ENCODE measurements at places on chromosomes 2 and 18.

GRCh38 chr2:215027779-215028178 lies 110.6 kb downstream of the ABCA12 start:
- no peak for DNase-seq

DNA sequence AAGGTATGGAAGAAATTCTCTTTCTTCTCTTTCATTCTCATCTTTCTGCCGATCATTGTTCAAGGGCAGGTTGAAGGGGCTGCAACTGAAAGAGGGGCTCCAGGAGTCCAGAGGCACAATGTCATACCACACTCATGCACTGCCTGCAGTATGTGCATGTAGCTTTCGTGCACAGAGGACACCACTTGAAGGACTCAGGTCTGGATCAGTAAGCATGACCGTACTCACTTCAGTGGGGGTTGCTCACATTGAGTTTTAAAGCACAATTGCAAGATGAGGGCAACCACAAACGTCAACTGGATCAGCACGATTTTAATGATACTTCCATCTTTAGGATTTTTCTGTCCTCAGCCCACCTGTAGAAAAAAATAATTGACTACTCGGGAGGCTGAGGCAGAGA lies 84.6 kb downstream of the SP3 start:
- DNase-seq: no peak

- DNase-seq: no peak
Observed at GRCh38 chr2:156784020-156784701, 348.0 kb downstream of the GPD2 start.

DNA sequence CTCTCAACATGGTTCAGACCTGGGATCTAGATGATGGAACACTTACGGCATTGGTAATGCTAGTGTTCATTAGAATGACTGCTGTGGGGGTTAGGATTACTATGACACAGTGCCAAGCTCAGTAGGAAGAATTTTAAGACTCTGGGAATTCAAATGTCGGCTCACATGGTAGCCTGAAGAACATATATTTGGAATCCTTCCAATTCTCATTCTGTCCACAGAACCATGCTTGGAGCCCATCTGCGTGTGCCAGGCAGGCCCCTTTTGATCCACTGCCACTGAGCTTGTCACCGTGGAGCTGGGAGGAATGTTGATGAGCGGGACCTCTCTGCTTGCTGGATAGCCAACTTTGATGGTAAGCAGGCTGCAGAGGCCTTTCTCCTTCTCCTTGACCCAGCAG lies 322.0 kb upstream of the SOX11 start:
- DNase-seq: no peak

GRCh38 chr2:30772021-30772705 lies 35.1 kb downstream of the CAPN13 start:
- DNase-seq: no peak

GRCh38 chr2:219286436-219287115 lies 7.4 kb downstream of the DNAJB2 start:
- DNase-seq: no peak

DNA sequence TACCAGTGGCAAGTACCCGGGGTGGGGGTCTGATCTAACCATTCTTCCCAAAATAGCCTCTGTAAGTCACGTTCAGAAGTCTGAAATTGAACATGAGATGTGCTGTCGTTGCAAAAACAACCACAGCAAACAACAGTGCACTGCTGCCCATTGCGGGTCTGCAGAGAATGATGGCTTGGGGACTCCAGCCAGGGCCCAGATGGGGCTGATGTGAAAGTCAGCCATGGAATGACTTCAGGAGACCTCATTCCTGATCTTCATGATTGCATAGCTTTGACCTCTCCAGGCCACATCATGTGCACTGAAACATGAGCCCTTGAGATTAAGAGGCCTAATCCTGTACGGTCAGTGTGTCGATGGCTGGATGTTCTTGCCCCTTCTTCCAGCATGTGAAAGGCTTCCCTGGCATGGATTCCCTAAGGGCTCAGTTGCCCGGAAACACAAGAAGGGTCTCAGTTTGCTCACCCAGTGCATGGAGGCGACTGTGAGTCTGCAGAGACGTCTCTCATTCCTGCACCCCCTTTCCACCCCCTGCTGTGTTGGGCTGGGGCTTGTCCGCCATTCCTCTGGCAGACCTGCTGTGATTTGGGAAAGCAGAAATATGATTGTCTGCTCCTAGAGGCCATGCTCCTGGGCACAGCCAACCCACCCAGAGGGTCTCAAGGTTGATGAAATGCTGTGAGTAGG lies 191.6 kb downstream of the SEPTIN10 start:
- no peak for DNase-seq

GRCh38 chr18:40056079-40056692 lies 1898.8 kb upstream of the PIK3C3 start:
- no peak for DNase-seq

DNA sequence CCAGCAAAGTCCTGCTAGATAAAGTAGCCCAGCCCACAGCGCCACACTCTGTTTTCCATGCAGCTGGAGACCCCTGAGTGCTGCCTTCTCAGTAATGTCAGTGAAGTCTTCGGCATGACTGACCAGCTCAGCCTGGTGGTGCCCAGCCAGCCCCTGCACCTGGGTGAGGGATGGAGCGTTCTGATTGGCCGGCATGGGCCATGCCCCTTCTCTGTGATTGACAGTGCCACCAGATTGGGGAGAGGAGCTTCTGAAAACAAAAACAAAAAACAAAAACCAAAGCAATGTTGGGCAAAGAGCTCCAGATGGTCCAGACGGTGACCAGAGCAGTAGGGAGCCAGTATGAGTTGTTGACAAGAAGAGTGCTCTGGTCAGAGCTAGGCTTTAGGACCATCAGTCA lies 122.6 kb downstream of the DYSF start:
- no peak for DNase-seq

- no peak for DNase-seq
Observed at GRCh38 chr2:166361351-166362153, 14.2 kb downstream of the SCN9A start.

DNA sequence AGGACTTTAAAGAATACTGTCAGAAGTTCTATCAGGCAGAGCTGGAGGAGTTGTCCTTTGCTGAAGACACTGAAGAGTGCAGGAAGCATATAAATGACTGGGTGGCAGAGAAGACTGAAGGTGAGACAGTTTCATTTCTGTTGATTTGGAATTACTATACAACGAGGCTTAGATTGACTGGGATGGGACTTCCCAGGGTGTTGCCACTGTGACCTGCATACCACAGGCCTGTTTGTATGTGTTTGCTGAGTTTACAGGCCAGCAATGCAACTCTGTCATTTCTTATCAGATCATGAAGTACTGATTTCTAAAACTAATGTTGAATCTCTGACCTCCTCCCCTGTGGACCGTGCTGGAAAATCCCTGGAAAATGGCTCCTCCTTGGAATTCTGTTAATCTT lies 11.8 kb downstream of the SERPINB8 start:
- DNase-seq: no peak

- peak; percentile 75 for DNase-seq
Observed at GRCh38 chr2:37827911-37828511, 97.1 kb upstream of the RMDN2 start.

- no peak for DNase-seq
Observed at GRCh38 chr2:191037351-191037750, 23.4 kb upstream of the STAT1 start.

DNA sequence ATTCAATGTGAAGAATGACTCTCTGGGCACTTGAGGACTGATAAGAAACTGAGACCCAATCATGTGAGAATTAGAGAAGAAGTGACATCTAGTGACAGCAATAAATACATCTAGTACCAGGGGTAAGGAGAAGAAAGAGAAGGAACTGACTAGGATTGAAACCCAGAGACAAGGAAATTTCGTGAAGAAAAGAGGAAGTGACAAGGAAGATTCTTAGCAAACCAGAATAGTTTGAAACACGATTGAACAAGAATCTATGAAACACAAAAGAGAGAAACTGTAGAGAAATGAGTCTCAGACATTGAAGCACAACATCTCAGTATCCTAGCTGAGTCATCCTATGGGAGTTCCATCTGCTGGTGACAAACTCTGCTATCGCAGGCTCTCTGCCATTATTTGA lies 571.9 kb upstream of the PKDCC start:
- DNase-seq: no peak

DNA sequence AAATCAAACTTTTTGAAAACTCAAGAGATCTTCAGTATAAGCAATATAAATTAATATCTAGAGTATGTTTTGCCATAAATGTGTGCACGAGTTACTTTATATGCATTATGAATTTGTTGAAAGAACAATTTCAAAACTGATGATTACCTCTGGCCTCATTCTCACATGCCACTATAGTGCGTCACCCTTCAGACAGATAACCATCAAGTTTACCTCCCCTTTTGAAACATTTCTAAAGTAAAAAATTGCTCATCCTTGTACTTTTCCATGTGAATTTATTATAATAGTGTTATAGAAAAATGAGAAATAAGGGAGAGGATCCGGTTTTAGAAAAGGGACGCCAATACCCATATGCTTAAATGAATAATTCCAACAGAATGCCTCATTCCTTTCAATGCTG lies 38.3 kb downstream of the ZEB2 start:
- DNase-seq: no peak

- DNase-seq: no peak
Observed at GRCh38 chr2:17263570-17263968, 254.7 kb downstream of the RAD51AP2 start.

- DNase-seq: no peak
Observed at GRCh38 chr2:110157153-110157793, 41.7 kb upstream of the MALL start.

- DNase-seq: no peak
Observed at GRCh38 chr18:10475654-10476291, 21.3 kb downstream of the APCDD1 start.

DNA sequence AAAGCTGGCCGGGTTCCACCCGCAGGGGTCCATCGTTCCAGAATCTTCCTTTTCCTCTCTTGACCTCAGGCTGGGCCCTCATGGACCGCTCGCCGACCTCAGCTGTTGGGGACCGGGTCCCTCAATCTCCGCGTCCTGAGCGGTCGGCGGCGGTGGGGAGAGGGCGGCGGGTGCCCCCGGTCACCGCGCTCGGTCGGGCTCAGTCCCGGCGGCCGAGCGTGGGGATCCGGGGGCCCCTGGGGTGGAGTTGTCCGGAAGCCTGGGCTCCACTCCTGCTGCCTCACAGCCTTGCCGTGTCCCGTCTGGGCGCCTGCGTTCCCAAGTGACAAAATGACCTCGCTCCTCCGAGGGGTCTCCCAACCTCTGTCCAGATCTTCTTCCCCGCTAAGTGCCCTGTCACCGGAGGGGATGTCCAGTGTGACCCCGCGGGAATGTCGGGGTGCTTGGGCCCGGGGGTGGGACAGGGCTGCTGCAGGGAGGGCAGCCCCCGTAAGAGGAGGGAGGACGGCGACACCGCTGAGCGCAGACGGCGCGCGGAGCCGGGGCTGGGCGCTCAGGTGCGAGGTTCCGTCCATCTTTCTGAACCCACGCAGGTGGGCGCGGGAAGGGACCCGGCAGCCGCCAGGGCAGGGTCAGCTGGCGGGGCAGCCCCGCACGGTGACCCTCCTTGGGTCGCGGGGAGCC lies 16.0 kb upstream of the E2F6 start:
- no peak for DNase-seq

GRCh38 chr2:119011910-119012209 lies 69.9 kb downstream of the MARCO start:
- no peak for DNase-seq

DNA sequence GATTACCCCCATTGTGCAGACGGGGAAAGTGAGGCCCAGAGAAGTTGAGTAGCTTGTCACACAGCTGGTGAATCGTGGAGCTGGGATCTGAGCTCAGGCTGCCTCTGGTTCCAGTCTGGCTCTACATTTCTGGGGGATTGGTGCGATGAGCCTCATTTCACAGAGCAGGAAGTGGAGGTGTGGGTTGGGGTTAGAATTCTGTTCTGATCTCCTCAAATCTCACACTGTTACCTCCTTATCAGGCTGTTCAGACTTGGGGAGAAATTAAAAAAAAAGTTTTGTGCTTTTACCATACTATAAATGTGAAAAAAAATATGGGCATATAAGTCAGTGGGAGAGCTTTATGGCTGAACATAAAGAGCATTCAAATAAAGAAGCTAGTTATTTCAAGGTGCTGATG lies 21.6 kb downstream of the SH3RF3 start:
- DNase-seq: no peak

- DNase-seq: no peak
Observed at GRCh38 chr2:216044883-216045486, 31.6 kb upstream of the MREG start.

- DNase-seq: peak; percentile 60
Observed at GRCh38 chr2:45892757-45893156, 241.3 kb downstream of the PRKCE start.

DNA sequence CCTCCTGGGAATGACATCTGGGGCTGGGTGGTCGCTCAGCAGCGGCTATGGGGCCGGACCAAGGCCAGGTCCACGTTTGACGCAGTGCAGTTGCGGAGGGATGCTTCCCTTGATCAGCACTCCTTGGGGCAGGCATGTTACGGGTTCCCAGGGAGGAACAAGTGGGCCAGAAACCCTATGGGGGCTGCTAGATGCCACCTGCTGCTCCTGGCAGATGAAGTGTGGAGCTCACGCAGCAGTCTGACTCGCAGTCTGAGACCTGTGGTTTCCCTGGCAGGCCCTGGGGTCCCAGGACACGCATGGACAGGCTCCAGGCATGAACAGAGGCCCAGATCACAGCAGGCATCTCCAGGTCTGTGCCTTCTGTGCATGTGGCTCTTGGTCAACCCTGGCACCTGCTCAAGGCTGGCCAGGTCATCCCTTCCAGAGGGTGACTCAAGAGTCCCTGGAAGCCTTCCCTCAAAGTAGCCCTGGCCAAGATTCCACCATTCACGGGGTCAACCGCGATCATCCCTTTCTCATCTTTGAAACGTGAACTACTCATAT lies 20.0 kb downstream of the KCNF1 start:
- no peak for DNase-seq

DNA sequence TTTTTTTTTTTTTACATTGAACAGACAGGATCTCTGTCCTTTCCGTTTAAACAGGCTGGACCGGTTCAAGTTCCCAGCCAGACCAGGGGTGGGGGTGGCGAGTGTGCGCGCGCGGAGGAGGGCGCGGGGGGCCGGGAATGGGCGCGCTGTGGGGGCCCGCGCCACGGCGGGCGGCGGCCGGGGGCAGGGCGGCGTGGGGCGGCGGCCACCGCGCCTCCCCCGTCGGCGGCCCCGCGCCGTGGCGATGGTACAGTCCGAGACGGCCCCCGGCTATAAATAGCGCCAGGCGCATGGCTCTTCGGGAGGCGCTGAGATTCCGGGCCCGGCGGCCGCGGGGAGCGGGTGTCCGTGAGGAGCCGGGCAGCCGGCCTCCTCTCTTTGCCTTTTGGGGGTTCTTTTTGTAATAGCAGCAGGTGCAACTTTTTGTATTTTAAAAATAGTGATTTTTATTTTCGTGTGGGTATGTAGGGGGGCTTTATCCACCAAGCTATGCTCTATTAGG lies 430 bp upstream of the CELF4 start:
- DNase-seq: no peak

DNA sequence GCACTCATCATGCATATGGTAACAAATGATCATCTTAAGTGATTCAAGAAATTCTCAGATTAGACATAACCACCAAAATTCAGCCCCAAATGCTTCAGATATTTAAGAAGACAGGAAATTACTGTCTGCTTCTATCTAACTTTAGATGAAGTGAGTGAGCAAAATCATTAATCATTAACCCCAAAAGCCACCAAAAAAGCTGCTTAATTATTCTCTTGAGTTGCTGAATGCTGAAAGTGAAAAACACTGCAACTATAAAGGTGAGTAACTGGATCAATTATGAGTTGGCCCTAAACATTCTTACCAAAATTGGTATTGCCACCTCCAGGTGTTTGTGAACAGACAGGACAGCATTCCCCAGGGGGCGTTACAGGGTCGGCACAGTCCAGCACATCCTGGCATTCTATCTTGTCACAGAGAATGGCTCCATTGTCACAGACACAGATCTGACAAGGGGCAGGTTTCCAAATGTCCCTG lies 69.6 kb downstream of the COL5A2 start:
- DNase-seq: no peak

All from fibroblast of skin of left biceps (primary cell).